ENCODE measurements at places on chromosomes 6 and 20.

- DNase-seq = no peak
These were observed 634.6 kb downstream of the PRKN start for GRCh38 chr6:162092816-162093502.

GRCh38 chr6:5763871-5764270 is 242.9 kb downstream of the NRN1 start:
- no peak for DNase-seq

DNA sequence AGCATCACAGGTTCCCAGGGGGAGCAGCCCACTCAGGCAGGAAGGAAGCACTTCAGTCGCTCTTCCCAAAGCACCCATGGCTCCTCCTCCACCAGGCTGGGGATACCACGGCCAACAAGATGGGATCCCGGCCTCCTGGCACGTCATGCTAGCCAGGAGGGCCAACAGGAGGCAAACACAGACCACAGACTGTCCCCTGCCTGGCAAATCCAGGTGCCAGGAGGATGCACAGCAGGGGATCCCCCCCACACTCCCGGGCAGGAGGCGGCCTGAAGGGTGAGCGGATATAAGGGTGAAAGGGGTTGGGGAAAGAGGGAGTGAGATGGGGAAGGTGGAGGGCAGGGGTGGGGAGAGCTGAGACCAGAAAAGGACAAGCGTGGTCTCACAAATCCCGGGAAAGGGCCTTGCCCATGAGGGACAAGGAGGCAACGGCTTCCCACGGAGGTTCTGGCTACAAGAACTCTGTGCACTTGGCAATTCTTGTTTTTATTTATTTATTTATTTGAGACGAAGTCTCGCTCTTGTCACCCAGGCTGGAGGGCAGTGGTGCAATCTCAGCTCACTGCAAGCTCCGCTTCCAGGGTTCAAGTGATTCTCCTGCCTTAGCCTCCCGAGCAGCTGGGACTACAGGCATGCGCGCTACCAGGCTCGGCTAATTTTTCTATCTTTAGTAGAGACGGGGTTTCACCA is 7.2 kb downstream of the PXDC1 start:
- no peak for DNase-seq

GRCh38 chr6:139060332-139060731 is 31.8 kb downstream of the ABRACL start:
- DNase-seq = no peak

DNA sequence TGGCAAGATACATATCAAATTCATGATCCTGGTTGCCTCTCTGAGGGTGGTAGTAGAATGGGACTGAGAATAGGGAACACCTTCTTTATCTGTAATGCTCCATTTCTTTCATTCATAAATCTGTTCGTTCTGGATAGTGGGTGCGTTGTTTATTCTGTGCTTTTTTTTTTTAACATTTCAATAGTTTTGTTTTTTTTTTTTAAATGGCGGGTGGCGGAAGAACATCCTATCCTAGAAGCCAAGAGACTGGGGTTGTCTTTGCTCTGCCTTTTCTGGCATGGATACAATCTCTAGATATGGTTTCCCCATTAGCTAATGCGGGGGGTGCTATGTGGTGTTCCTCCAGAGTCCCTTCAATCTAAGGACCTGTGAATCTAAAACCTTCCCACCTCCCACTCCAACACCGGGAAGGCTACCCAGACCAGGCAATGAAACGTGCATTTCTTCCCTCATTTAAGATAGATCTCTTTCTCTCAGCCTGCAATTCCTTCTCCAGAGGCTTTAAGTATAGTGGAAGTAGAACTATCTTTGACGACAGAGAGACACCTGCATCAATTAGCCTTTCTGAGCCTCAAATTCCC is 883 bp upstream of the CCDC28A start:
- DNase-seq = no peak

GRCh38 chr6:11774426-11774825 is 4.2 kb downstream of the ADTRP start:
- no peak for DNase-seq

GRCh38 chr6:53062169-53062539 is 3.0 kb upstream of the FBXO9 start:
- no peak for DNase-seq

DNA sequence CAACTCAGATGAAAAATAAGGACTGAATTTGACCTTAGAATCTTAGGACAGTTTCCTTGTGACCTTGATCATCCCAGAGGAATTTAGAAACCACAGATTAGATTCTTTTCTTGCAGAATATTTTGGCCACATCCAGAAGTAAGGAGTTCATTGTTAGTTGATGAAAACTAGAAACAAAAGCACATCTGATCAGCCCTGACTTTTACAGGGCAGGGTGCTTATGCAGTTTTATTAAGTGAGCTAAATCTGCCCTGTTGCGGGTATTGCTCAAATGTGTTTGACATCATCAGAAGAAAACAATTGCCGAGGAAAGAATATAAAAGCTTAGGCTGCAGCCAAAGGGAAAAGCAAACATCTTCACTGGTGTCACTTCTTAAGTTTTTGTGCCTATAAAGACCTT is 100.8 kb downstream of the MTFR2 start:
- DNase-seq = no peak

- peak; percentile 26 for DNase-seq
These were observed 284.7 kb upstream of the TAB2 start for GRCh38 chr6:149032599-149033405.

GRCh38 chr6:14105547-14105946 is 12.0 kb upstream of the CD83 start:
- DNase-seq = no peak

DNA sequence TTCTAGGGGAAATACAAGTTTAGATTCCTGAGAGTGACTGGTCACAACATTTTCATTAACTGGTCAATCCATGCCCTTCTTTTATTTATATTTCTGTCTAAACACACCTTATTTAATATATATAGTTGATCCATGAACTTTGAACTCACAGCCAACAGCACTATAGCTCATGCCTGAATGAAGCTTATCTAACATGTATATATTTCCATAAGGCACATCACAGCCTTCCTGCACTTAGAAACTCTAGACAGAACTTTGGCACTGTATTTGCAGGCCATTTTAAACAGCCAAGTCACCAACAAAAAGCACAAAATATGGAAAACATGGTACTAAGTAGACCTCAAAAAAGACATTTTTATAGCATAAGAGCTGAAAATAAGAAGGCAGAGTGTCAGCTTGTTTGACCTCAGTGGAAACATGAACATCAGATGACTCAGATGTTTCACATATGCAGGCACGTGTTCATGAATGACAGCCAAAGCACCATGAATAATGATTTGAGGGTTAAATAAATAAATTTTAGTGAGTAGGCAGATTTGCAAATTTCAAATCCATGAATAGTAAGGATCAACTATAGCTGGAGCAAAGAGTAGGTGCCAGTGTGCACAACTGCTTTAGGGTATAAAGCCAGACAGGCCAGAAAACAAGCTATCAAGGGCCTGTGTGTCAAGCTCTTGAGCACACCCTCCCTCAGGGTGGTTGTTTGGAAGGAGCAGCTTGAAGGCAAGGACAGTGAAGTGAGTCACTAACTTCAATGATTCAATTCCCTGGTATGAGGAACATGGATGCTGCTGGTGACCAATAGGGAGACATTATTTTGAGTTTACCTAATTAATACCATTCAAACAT is 88.9 kb upstream of the NT5E start:
- no peak for DNase-seq

DNA sequence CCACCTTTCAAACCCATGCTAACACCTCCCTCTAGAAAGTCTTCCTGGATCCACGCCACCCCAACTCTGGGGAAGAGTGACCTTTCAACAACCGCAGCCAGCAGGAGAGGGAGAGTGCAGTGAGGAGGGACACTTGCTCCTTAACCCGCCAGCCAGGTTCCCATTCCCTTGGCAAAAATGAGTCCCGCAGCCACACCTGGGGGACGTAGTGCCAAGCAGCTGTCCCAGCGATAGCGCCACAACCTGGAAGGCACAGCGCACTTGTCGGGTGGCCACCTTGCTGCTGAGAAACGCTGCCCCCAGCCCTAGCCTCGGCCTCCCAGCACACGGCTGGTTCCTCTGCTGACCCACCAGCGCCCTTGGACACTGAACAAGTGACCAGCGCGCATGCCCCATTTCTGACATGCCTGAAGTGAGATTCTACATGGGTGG is 119.3 kb downstream of the JPH2 start:
- DNase-seq = no peak
